ENCODE measurements at places on chromosomes 6 and 20.

DNA sequence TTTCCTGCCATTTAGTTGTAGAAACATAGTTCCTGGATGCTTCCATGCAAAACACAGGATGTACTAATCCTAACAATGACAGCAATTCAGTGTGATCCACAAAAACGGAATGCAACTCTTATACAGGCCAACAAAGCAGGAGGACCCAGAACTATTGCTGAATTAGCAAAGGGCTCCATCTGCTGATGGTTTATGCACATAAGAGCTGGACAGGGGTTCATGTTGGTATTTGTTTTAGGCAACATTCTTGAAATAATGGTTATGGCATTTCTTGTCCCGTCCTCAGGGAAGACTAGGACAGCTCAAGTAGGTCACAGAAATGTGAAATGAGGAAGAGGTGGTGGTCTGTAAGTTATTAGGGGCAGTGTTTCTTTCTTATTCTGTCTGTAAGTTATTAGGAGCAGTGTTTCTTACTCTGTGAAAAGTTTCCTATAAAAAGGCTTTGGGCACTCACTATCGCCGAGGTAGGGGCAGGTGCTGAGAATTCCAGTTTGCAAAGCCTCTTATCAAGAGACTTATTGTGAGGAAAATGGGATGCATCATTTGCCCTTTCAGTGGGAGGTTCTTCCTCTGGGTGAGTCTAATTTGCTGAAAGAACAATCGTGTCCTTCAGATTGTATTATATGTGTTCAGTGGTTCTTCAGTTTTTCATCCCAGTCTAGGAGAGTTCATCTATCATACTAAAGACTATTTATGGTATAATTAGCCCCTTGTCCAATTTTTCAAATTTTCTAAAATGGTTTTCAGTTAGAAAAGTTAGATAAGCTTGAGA lies 171.1 kb downstream of the MCHR2 start:
- peak; percentile 8 for DNase-seq

GRCh38 chr20:34069341-34070078 lies 42.5 kb downstream of the EIF2S2 start:
- DNase-seq = peak; percentile 57

GRCh38 chr6:72832271-72832670 lies 210.4 kb downstream of the KCNQ5 start:
- DNase-seq = no peak

DNA sequence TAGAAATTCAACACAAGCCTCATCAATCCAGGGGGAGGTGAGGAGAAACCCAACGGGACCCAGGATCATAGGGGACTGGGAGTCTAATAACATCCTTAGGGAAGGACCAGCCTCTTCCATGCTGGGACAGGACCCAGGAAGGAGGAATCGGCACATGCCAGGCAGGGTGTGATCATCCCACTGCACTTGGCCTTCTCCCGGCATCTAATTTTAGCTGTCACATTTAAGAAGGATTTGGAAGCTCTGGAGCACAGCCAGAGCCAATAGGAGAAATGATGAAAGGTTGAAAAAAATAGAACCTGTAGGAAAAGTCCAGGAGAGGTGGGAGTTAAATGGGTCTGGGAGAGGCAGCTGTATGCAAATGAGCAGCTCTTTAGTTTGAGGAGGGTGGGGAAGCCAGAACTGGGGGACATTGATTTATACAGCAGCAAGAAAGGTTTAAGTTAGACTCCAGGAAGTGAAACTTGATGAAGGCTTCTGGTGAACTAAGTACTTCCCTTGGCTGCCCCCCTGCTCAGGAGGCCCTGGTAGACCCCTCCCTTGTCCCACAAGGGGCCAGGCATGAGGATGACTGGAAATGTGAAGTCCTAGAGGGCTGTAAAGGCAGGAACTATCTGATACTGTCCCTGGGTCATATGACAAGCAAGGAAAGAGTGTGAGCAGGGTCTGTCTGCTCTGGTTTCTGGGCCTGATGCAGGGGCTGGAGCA lies 260.3 kb downstream of the LRFN2 start:
- no peak for DNase-seq

DNA sequence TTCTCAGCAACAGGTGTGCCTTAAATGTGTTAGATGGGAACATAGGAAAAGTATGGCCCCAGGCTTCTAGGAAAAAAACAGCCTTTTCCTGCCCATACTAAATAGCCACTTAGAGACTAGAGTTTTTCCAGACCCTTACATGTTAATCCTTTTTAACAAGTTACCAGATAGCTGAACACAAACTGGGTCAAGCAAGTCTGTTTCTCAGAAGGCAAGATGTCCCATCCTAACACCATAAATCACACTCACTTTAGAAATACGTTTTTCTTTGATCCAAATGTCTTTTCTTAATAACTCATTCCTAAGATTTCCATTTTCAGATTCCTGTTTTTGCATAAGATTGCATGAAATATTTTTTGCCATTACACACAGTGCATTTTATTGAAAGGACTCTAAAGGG lies 241.3 kb downstream of the KCNQ5 start:
- no peak for DNase-seq

DNA sequence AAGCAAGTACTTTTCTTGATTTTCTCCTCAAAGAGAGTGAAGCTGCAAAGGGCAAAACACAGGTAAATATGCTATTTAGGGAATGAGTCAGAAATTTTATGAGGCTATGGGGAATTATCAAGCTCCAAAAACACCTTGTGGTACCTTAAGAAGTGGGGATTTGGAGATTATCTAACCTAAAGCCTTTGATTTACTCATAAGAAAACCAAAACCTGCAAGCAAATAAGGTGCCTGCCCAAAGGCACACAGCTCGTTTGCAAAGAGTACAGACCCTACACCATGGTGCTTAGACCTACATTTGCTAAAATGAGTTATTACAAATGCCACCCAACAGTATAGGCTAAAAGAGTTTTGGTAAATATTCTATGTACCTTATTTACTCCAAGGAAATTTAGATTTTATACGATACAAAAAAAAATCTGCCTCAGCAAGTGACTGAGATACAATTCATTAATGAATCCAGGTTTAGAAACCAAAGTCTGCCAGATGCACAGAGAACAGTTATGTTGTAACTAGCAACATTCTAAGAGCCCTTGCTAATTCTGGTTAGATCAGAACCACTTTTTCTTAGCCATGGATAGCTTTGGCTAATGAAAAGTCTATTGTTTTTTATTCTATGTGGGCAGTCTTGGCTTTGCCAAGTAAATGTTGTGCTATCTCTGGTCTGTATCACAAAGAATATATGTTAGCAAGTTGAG lies 101.5 kb downstream of the KHDC1L start:
- DNase-seq = no peak

GRCh38 chr6:5266423-5266822 lies 5.1 kb downstream of the FARS2 start:
- no peak for DNase-seq

DNA sequence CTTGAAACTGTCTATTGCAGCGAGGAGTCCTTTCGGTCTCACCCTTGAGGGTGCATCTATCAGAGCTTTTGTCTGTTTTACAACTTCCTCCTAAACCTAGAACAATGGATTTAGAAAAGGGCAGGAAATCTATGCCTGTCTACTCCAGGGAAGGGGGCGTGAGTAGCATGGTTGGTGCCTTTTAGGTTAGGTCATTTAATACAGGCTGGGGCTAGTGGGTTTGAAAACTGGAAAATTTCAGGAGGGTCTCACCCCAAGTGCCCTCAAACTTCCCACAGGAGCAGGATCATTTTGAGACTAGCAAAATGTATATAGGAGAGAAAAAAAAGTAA lies 33.5 kb upstream of the BMP6 start:
- DNase-seq = no peak

DNA sequence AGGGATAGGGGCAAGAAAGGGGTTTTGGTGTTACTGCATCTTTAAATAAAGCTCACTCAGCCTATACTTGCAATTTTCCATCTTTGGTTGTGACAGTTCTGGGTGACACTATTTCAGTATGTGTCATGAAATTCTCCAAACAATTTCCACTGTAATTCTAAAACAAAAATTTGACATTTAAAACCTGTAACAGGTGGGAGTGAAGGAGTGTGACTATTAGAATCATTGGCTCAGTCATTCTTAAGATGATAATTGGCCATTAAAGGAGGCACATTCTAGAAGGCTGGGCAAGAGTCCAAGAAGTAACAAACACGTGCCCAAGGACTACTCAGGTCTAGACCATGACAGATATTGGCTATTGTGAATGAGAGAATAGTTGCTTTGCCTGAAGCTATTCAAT lies 153.3 kb upstream of the ARG1 start:
- no peak for DNase-seq

DNA sequence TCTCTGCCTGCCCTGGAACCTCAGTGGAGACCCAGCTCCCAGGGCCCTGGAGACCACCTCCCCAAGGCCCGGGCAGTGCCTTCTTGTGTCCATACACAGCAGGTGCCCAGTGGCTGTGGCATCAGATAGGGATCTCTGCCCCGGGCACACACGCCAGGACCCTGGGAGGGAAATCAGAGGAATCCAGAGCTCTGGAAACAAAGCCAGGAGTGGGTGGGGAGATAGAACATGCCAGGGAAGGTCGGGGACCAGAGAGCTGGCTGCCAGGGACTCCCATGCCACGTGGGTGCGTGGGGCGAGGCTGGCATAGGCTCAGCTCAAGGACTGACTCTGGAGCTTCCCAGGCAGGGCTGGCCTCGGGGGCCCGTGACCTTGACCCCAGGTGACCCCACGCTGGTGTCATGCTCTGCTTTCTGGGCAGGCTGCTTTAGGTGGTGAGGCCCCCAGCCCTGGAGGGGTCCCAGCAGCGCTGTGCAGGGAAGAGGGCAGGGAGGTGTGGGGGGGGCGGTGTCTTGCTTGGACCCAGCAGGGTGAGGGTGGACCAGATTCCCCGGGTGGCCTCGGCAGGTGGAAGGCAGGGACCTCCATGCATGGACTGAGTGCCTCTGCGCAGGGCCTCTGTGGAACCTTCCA lies 17.6 kb upstream of the GATA5 start:
- no peak for DNase-seq

- DNase-seq = no peak
These were observed 14.8 kb upstream of the CALHM6 start for GRCh38 chr6:116446399-116446798.

GRCh38 chr6:37351027-37351426 lies 2.8 kb upstream of the RNF8 start:
- DNase-seq = no peak

DNA sequence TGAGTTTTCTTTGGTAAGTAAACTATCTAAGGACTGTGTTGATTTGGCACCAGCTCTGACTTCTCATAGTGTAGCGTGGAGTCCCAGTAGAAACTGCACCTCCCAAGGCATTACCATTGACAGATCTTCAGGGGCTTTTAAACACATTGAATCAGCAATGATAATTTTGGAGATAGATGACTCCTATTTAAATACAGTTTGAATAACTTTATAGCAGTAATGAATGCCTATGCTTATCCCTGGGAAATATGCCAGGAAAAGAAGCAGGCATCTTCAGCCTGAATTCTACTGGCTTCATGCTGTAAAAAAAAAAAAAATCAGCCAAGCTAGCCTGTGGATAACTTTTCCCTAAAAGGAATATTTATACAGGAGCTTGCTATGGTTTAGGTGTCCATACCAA lies 895.9 kb downstream of the EYS start:
- DNase-seq = no peak

DNA sequence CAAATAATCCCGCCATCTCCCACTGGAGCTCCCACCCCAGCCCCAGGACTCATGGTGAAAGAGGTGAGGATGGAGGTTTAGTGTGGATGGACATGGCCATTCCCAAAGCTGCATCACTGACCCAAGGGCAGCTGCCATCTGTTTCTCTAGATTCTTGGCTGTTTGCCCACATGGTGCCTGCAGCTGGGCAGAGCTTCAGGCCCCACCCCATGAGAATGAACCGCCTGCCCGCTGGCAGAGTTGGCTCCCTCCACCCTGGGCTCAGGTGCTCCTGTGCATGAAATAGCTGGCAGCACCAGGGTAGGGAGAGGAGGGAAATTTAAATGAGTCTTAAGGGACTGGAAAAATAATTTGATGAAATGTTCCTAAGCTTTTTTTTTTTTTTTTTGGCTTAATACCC lies 17.4 kb downstream of the SCML4 start:
- DNase-seq = no peak

GRCh38 chr6:150491811-150492172 lies 107.9 kb upstream of the PLEKHG1 start:
- DNase-seq = no peak

GRCh38 chr6:47059216-47059885 lies 17.2 kb upstream of the ADGRF1 start:
- no peak for DNase-seq

GRCh38 chr20:22686097-22686496 lies 101.7 kb upstream of the FOXA2 start:
- peak; percentile 66 for DNase-seq

DNA sequence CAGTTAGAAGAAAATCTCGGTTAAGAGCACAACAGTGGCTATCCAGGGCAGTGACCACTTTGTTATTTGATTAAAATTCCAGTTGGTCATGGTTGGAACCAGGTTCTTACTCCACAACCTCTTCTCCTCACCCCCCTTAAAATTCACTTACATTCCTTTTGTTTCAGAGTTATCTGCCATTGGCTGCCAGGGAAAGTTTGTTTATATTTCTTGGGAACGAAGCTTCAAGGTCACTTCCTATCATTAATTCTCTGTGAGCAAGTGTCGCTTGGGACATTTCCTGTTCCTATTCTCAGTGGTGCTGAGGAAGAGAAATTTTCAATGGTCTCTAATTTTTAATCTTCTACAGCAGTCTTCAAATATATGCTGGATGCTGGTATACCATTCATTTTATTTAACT lies 121.1 kb upstream of the COL21A1 start:
- DNase-seq = no peak

DNA sequence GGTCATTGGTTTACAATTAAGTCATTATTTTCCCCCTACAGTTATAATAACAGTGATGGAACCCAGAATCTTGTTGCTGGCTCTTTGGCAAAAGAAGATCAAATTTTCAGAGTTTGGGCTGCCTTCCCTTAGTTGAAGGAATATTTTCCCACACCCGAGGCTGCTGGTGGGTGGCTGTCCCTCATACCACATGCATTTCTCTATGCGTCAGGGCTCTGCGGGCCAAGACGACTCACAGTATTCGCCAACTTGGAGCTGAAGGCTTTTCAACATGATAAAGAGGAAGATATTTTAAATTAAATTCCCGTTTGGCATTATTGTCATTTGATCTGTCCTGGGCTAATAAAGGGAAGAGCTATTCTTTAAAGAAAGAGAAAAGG lies 102.2 kb upstream of the SASH1 start:
- DNase-seq = no peak

GRCh38 chr6:146946559-146946958 lies 257.7 kb upstream of the STXBP5 start:
- no peak for DNase-seq

GRCh38 chr6:41040101-41040939 lies 1.3 kb upstream of the UNC5CL start:
- DNase-seq = no peak
